Cardiac septum (tissue), 1 donor: ENCODE measurements at places on chromosomes 16 and 17. TPM values are rescaled to one million over a fixed set of nuclear protein-coding genes. Genes with fewer than 3 reads are reported as not detected.

- no peak for DNase-seq
These were observed 39.0 kb downstream of the NEUROD2 start for GRCh38 chr17:39568702-39569101.

GRCh38 chr17:10125531-10126275 lies 72.7 kb downstream of the GAS7 start:
- no peak for DNase-seq

Gene KREMEN2
- not detected for total RNA-seq

DNA sequence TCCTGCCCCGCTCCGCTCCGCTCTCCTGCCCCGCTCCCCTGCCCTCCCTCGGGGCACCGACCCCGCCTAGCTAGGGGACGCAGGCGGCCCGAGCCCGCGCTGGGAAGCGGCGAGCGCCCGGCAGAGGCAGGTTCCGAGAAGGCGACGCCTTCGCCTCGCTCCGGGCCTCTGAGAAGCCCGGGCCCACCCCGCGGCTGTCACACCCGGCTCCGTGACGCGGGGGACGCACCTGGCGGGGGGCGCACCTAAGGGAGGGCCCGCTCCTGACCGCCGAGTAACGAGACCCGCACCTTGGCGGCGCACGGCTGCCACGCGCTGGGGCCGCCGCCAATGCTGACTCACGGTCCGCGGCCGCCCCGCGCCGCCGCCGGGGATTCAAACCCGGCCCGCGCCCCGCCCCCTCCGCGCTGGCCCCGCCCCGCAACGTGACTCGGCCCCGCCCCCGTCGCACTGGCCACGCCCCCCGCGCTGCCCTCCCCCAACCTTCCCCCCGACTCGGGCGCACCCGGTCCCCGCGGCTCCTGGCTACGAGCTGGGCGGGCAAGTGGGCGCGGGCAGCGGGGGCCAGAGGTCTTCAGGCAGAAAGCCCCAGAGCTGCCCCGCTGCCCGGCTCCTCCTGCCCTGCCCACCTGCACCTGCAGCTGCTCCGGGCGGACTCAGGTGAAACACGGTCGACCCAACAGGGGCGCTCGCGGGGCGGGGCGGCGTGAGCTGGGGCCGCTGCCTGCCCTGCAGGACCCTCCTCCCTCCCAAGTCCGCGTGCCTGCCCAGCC lies 27.8 kb downstream of the GNPTG start:
- peak; percentile 82 for DNase-seq

Gene ZNF19
- 2.6 TPM for total RNA-seq

Gene HS3ST3B1
- total RNA-seq, result 2.6 TPM

GRCh38 chr17:78368854-78369495 lies 9.1 kb upstream of the SOCS3 start:
- no peak for DNase-seq

GRCh38 chr17:69414408-69415274 lies at the start of gene MAP2K6:
Gene MAP2K6, plus strand, starts transcription at chr17:69414697. Its CDS starts 288 bp downstream, at chr17:69414985.
- DNase-seq, result peak; percentile 90

DNA sequence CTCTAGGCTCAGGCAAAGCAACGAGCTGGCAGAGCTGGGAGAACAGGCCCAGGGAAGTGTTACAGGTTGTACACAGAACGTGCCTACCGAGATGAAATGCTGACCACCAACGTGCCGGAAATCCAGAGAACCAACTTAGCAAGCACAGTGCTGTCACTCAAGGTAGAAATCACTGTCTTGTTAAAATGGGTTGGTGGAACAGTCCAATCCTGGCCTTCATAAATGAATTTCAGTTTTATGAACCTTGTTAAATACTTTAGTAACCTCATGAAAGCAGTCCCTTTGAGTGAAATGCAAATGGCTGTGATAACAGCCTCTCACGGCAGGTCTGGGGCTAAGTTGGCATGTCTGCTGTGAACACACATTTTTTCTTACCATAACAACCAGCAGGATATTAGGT lies 29.0 kb downstream of the ETV4 start:
- DNase-seq, result no peak

- DNase-seq, result no peak
These were observed 493 bp downstream of the PLSCR3 start for GRCh38 chr17:7393613-7394451.

GRCh38 chr17:48558057-48558830 lies 13.3 kb upstream of the HOXB2 start:
- DNase-seq, result no peak
